ENCODE measurements at places on chromosomes 12 and 14. TPM values are rescaled to one million over a fixed set of nuclear protein-coding genes. Genes with fewer than 3 reads are reported as not detected.

DNA sequence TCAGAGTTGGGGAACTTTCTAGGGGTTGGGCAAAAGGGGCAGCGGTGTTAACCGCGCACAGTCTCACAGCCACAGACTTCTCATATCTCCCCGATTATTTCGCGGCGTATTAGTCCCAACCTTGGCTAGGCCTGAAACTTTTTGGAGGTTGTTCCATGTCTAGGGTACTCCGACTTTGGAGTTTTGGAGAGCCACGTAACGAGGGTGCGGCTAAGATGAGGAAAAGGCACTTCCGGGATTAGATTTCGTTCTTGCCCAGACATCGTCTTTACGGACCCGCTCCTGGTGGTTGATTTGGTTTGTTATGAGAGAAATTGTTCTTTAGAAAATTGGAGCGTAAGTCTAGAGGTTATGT is 513 bp downstream of the CCNK start:
- no peak for DNase-seq

DNA sequence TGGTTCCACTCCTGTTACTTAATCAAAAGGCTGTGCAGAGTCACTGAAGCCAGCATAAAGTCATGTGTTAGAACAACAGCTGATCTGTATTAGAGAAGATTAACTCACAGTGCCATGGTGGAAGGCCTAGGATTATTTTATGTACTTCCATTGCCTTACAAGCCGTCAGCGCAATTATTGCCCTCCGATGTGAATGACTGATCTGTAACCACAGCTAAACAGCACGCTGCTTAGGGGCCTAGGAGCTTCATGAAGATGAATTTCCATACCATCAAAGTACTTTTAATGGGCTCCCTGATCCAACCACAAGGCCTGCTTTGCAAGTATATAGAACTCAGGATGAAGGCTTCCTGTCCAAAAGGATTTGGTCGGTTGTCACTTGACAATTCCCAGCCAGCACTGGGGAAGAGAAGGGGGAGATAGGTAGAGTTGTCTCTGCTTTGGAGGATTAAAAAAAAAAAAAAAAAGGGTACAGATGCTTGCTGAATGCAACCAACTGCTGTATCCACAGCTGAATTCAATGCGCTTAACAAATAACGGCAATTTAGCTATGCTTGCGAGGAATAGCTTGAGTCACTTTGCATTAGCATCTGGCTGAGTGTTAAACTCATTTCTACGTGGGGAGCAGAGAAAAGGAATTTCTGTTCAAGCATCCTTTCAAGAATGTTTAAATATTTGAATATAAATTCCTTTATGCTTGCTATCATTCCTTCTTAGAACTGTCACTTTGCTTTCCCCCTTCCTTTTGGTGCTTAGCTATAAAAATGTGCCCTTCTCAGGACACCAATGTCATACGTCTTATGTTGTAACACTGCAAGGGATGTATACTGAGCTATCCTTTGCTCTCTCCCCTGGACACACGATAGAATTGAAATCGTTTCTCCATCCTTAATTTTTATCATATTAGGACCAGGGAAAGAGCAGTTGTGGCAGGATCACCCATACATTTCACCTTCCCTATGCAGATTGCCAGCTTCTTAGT is 387.8 kb downstream of the SOX5 start:
- no peak for DNase-seq

- DNase-seq: no peak
Observed at GRCh38 chr12:89540586-89540985, 14.7 kb upstream of the POC1B start.

- DNase-seq: no peak
Observed at GRCh38 chr12:116338064-116338846, 60.8 kb upstream of the MED13L start.

DNA sequence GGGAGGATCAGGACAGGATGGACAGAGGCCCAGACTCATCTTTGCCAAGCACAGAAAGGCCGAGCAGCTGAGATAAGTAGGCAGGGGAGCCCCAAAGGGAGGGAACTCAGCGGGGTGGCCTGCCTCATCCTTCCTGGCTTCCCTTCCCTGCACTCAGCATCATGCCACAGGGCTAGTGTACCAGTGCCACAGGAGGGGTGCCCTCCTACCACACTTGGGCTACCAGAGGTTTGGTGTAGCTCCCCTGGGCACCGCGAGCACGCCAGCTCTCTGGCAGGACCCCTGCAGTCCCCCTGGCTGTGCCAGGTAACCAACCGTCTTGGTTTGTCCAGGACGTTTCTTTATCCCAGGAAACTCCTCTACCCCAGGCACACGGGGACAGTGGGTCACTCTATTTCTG is 123.5 kb downstream of the ESRRB start:
- DNase-seq: no peak

GRCh38 chr12:64387197-64387816 is 3.3 kb downstream of the C12orf56 start:
- no peak for DNase-seq

DNA sequence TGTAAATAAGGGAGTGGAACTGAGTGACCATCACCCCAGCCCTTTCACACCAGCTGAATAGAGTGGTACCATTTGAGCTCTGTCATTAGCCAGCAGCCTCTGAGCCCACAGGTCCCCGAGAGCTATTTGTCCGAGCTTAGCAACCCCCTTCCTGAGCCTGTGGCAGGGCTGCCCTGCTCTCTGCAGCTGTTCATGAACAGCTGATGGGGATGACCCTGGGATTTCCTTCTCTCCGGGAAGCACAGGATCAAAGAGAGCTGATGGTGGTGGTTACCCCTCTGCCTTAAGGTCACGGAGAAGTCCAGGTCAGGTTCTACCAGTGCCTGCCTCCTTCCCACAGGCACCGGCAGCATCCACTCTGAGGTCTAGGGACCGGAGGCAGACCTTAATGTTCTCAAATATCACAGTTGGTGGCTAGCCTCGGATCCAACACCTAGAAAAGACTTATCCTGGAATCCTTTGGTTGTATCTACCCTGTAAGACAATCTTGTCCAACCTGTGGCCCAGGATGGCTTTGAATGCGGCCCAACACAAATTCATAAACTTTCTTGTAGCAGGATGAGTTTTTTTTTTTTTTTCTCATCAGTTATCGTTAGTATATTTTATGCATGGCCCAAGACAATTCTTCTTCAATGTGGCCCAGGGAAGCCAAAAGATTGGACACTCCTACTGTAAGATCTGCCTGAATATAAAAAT is 81.1 kb downstream of the ESRRB start:
- no peak for DNase-seq

DNA sequence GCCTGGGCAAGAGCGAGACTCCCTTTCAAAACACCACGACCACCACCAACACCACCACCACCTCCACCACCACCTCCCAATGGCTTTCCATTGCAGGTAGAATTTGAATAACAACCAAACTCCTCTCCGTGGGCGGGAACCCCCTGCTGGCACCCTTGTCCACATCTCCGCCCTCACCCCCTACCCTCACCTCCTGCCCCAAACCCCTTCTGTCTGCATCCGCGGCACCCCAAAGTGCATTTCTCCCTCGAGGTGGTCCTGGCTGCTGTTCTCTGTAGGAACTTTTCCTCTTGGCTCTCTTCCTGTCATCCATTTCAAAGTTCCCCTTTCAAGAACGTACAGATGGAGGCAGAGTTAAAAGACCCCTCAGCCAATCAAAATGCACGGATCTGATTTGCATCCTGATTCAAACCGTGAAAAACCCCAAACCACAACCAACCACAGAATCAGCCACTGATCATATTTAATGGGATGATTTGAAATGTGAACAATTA is 3.8 kb downstream of the SDSL start:
- no peak for DNase-seq

GRCh38 chr12:58395470-58395869 is 454.1 kb downstream of the ATP23 start:
- DNase-seq: no peak

DNA sequence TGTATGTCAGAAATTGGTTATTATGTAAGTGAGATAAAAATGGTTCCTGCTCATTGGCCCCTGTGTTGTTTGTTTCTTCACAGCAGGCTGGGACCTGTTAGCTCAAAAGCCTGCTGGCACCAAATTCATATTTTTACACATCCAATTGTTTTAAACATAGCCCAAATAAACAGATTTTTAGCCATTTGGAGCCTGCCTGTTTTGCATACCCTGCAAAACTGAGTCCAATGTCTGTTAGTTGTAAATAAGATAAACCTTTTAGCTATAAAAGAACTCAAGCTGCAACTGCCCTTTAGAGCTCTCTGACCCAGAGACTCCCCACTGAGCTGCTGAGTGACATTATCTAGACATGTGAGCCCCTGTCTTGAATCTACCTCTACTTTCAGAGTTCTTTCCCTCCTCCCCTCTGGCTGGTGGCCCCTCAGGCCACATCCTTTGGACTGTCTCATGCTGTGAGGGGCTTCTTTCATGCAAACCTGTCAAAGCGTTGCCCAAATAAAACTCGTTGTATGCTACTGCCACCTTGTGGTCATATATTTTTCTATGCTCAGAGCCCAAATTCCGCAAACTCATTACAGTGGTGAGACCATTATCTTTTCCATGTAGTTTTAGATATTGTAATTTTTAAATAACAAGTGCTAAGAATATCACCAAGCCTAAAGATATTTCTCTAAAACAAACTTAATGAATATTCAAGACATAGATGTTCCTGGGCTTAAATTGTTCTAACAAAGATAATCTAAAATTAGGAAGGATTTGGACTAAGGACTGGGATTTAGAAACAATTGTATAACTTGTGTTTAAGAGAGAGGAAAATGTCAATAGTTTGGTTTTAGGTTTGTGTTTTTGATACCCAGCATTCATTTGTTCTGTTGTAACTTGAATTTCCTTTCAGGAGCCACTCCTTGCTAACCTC is 337.9 kb downstream of the AACS start:
- no peak for DNase-seq

DNA sequence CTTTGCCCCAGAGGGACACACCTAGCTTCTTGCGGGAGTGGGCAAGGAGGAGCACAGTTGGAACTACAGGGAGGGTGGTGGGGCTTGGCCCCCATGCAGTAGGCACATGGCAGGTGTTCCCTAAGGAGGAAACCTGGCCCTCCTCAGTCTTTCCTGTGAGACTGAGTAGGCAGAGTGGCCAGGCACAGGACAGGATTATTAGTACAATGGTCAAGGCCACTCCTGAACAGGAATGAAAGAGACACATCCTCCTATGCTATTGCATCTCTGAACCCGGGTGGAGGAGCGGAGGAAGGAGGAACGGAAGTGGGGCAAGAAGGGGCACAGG is 846 bp downstream of the MYO1A start:
- DNase-seq: no peak

DNA sequence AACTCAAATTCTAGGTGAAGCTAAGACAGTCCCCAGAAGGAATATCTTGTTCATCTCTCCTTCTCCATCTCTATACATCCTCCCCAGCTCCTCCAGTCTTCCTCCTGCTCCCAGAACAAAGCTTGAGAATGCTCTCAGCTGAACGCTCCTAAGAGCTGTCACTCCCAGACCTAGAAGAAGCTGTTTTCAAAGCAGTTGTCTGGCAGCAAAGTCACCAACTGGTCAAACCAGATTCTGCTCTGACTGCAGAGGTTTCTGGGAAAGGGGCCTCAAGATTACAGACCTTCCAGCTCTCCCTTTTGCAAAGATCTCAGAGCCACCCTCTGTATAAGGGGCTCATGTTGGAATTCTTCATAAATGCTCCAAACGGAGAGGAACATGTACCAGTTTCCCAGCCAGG is 9.6 kb upstream of the HSPB8 start:
- DNase-seq: no peak

- no peak for DNase-seq
Observed at GRCh38 chr12:20040831-20041230, 327.5 kb upstream of the PDE3A start.

GRCh38 chr14:34064349-34064748 is 113.5 kb upstream of the EGLN3 start:
- no peak for DNase-seq

- no peak for DNase-seq
Observed at GRCh38 chr14:98909251-98909944, 362.6 kb downstream of the BCL11B start.

DNA sequence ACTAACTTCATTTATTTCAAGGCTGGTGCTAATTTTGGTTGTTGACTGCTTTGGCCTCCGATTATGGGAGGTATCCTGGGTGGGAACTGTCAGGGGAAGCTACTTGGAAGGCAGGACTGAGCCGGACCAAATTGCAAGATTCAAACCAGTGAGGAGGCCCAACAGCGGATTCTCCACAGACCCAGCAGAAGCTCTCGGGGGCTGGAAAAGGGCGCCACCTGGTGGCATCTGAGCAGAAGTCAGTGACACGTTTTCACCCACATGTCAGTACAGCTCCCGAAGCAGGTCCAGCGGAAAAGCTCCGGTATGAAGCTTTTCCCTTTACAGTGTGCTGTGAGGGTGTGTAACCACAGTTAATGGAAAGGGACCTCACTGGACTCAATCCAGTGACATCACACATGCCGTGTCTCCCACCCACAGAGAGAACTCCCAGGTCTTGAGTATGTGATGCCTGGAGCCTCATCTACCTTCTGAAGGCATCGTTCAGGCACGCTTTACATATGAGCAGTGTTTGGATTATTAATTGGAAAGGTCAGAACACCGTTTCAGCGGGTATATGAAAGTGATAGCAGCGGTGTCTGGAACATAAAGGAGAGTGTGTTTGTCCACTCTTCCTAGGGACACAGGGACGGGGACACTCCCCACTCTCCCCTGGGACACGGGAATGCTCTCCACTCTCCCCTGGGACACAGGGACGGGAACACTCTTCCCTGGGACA is 3.6 kb upstream of the P2RX2 start:
- no peak for DNase-seq

DNA sequence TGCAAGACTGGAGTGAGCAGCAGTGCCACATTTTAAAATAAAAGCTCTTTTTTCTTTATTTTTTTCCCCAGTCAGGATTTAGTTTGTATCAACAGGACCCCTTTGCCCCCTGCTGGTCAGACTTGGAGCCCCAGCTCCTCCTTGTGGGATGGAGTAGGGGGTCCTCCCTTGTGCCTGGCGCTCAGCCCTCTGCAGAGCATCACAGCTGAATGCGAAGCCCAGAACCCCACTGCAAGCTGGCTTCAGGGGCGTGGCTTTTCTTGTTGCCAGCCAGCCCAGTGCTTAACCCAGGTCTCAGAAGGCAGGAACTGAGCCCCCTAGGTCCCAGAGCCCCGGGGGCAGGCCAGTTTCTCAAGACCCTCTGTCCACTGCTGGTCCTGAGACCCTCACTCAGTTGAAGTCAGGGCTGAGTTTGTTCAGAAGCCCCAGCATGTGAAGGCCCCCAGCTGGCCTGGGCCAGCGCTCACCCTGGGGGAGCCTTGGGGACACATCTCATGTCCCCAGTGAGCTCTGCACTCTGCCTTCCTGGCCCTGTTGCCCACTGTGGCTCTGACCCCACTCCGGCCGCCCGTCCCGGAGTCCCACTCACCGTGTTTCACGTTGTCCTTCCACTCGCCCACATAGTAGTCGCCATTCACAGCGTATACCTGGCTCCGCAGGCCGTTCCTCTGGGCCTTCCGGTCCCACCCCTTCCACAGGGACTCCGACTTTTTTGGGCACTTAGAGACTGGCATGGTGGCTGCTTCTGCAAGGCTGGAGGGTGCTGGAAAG is 519 bp downstream of the MORN3 start:
- no peak for DNase-seq

Gene SERPINA9
- total RNA-seq: not detected

Gene RPGRIP1
- total RNA-seq: 0.07 TPM

Gene ERBB3
- 14.3 TPM for total RNA-seq

Gene KRT72
- total RNA-seq: not detected

Gene PROX2
- total RNA-seq: not detected

Gene GLIPR1L2
- 0.12 TPM for total RNA-seq

Gene ZNF641
- 5.8 TPM for total RNA-seq

Gene SRGAP1
- total RNA-seq: 14.5 TPM

Gene RNF212B
- not detected for total RNA-seq

Gene CIDEB
- total RNA-seq: 2.0 TPM

Gene PTPRR
- total RNA-seq: 0.46 TPM

Gene HOXC5
- 0.80 TPM for total RNA-seq

Gene STRAP
- 163 TPM for total RNA-seq

Data from epithelial cell of proximal tubule (primary cell).